Femur (tissue), 1 donor: ENCODE measurements at places on chromosomes 12 and 14.

- DNase-seq: no peak
Observed at GRCh38 chr12:69927164-69927563, 102.1 kb downstream of the MYRFL start.

- peak; percentile 80 for DNase-seq
Observed at GRCh38 chr12:130953771-130954543, at the start of gene ADGRD1. Gene ADGRD1, plus strand, starts transcription at chr12:130953907. Its CDS starts 559 bp downstream, at chr12:130954466.

- DNase-seq: no peak
Observed at GRCh38 chr14:60165547-60165876, 314 bp upstream of the DHRS7 start.

GRCh38 chr14:97995038-97995437 is 1197.9 kb downstream of the VRK1 start:
- no peak for DNase-seq

DNA sequence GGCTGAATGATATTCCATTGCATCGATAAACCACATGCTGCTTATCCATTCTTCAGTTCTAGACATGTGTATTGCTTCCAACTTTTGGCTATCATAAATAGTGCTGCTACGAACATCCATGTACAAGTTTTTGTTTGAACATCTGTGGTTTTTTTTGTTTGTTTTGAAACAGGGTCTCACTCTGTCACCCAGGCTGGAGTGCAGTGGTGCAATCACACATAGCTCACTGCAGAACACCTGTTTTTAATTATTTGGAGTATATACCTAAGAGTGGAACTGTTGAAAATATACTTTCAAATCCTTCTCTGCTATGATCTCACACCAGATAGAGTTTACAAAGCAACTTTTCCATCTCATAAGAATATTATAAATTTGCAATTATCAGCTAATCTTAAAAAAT is 124.2 kb downstream of the TTC7B start:
- no peak for DNase-seq

DNA sequence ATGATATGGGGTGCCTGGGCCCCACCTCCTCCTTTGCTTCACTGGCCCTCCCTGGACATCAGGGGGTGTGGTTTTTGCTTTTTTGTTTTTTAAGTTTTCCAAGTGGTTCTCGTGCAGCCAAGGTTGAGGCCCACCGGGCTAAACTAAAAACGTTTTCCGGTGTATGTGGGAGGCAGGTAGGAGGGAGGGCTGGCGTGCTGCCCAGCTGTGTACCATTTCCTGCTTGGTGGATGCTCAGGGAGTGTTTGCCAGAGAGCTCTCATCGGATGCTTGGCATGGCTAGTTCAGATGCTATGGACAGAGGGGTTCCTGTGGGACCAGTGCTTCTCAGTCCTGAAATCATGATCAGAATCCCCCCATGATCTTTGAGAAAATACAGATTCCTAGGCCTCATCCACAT is 246.4 kb downstream of the CACNA1C start:
- peak; percentile 58 for DNase-seq

- DNase-seq: peak; percentile 24
Observed at GRCh38 chr12:89225401-89225800, 126.9 kb downstream of the DUSP6 start.

GRCh38 chr12:128606538-128606937 is 217.2 kb downstream of the SLC15A4 start:
- DNase-seq: no peak

- DNase-seq: no peak
Observed at GRCh38 chr12:130574402-130574801, 141.7 kb downstream of the RIMBP2 start.

DNA sequence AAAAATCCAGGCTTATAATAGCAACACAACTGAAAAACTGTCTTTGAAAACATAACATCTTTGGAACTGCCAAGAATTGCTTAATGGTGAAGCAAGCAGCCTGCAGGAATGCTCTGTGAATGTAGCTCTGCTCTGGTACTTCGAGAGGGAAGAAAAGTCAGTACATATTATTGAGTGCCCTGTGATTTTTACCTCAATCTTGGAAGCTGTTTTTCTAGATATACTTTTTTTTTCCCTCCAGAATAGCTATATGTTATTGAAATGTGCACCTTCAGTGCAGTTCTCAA is 508.1 kb downstream of the PCNX1 start:
- DNase-seq: no peak

DNA sequence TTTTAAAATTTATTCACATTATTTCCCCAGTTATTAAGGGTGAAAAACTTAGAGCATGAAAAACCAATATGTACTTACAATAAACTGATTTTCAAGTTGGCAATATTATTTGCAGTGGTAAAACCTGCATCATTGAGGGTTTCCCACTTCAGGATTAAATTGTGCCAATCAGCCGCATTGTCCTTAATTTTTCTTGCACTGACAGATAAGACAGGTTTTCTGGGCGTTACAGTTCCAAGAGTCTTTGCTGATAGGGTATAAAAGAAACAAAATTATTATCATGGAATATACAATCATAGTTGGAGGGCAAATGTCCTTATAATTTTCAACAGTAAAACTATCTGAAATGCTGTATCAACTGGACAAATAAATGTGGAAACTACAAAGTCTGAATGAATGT is 3.3 kb downstream of the CINP start:
- DNase-seq: no peak

DNA sequence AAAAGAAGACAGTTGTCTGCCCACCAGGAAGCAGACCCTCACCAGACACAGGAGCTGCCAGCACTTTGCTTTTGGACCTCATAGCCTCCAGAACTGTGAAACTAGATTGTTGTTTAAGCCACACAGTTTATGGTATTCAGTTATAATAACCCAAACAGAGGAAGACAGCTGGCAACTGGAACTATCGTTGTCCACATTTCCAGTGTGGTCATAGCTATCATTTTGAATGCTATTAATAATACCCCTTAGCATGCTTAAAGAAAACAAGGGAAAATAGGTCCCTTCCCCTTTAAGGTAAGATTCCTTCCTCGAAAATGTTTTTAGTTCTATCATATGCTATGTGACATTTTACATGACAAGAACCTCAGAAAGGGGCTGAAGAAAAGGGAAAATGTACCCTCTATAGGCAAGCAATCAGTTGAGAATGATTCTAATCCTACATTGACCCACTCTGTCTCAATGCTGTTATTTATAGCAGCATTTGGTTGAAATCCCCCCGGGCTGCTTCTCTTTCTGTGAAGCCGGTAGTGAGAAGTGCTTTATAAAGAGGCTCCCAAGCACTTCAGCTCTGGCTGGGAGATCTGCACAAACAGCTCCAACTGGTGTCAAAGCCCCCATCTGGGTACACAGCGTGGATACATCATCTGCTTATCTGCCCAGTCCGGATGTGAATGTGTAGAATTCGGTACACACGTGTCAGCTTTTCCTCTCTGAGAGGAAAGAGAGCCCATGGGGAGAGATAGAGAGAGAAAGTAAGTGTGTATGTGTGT is 221.2 kb upstream of the FLRT2 start:
- DNase-seq: peak; percentile 28

- DNase-seq: no peak
Observed at GRCh38 chr12:109192358-109192757, 76.0 kb downstream of the ACACB start.

- no peak for DNase-seq
Observed at GRCh38 chr12:48686615-48687334, 4.7 kb upstream of the KANSL2 start.

DNA sequence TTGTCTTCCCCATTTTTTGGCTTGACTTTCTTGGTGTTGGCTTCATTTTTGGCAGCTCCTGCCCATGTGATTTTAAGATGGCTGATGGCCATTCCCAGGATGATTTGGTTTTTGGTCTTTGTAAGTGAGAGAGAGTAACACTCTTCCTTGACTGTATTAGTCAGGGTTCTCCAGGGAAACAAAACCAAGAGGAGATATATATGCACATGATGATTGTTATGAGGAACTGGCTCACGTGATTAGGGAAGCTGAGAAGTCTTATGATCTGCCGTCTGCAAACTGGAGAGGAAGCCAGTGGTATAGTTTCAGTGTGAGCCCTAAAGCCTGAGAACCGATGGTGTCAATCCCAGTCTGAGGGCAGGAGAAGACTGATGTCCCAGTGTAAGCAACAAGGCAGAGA is 146.6 kb downstream of the NRXN3 start:
- no peak for DNase-seq

- DNase-seq: no peak
Observed at GRCh38 chr12:22658214-22658613, 33.2 kb downstream of the ETNK1 start.

- no peak for DNase-seq
Observed at GRCh38 chr14:55505846-55506245, 65.4 kb upstream of the TBPL2 start.

DNA sequence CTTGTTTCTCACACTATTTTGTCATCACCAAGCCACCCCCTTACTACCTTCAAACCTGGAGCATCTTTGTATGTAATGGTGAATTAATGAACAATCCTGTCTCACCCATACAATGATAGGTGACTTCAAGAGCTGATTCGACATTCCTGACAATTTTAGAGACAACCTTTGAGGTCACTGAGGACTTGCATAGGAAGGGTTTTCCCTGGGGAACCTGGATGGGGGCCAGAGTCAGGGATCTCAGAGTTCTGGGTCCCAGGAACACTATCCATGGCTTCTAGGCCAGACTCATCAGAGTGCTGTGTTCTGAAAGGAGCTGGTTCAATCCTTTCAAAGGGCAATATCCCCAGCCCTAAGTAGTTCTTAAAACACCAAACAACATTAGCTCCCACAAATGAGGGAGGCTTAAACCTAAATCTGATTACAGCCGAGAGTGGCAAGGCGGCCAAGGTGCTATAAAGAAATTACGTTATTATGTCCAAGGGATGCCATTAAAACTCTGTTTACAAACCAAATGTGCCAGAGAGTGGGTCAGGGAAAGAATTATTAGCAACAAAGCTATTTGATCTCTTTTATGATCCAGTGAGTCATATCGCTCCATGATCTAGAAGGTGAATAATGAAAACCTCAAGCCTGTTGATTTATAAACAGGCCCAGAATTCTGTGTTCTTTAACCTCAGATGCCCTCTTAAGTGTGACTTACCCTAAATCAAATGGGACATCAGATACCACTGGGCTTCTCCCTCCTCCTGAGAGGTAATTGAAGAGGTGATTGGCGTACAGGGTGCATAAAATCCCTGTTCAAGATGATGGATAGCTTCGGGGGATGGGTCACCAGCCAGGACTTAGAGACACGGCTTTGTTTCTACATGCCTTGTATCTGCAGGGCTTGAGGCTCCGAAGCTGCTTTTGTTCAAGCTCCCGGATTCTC is 230.2 kb upstream of the TBX3 start:
- DNase-seq: no peak

GRCh38 chr12:56590237-56590830 is 39.8 kb downstream of the BAZ2A start:
- DNase-seq: no peak

DNA sequence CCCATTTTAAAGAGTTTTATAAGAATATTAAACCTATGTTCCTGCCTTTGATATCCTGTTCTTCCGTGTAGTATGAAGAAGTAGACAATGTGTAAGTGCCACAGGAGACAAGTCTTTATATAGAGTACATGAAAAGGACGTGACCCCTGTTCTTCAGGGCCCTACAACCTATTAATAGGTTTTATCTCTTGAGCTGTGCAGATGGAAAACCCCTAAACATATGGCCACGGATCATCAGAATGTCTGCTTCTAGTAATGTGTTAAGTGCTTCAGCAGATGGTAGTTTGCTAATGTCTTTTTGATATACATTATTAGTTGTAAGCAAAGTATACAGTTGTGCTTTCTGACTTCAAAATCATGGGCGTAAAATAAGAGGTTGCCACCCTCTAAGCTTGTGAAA is 228.5 kb downstream of the PTPRO start:
- DNase-seq: no peak

- DNase-seq: no peak
Observed at GRCh38 chr12:47078733-47079467, 521 bp upstream of the PCED1B start.

- no peak for DNase-seq
Observed at GRCh38 chr12:14562279-14562678, 5.4 kb downstream of the PLBD1 start.

- peak; percentile 67 for DNase-seq
Observed at GRCh38 chr12:3753544-3754284, 805 bp upstream of the CRACR2A start.

DNA sequence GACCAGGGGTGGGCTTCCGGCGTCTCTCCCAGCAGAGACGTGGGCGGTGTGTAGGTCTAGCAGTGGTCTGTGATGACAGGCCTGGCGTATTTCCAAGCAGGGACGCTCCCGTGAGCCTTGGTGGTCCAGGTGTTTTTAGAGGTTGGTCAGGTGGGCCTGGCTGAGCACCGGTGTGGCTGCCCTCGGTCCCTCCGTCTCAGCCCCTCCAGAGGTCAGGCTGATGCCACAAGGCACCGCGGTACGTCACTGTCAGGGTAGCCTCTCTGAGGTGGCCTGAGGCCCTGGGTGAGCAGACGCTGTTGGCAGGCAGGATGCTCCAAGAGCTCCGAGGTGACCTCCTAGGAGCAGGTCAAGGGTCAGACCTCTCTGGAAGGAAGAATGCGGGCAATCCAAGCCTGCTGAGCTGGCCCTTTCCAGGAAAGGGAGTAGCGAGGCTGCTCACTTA is 13.6 kb downstream of the MTA1 start:
- DNase-seq: no peak

DNA sequence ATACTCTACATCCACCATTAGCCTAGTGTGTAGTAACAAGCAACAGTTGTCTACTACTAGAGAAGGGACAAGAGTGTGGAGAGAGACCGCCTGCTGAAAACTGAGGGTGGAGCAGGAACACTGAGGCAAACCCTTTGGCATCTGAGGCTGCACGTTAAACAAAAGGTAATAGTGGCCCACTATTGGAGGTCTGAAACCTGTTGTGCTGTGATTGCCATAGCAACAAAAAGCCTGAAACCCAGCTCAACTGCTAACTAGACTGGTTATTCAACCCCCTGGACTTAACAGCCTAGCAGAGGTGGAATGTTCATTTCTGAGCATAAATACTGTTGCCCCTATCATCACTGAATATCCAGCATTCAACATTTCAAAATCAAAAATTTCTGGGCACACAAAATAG is 43.0 kb downstream of the PPP4R4 start:
- no peak for DNase-seq

DNA sequence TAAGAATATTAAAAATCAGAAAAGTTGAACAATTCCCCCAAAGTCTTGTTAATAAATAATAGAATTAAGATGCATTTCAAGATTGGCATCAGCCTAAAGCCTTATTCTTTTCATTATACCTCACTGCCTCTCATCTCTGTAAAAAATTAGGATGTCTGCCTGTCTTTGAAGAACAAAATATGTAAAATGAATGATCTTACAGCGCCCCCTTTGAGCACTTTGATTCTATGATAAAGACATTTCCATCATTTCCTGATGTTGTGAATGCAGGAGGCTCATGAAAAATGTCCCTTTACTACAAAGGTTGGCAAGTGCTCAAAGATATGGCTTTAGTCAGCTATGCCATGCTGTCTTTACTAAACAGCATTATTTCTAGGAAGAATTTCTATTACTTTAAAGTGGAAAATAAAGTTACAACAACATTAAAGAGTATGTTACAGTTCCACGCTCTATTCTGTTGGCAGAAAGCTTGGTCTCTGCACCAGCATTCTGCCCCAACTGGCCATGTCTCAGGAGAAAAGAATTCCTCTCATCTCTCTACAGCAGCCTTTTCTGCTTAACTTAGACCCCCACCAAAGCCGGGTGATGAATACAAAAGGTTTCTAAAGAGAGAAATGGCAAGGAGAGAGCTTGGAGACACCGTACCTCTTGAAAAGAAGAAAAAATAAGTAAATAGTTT is 95.1 kb downstream of the LLPH start:
- DNase-seq: no peak

- DNase-seq: no peak
Observed at GRCh38 chr14:68578597-68578996, 214.3 kb downstream of the ZFP36L1 start.
